T-cell (primary cell): ENCODE measurements at places on chromosomes 4 and X.

DNA sequence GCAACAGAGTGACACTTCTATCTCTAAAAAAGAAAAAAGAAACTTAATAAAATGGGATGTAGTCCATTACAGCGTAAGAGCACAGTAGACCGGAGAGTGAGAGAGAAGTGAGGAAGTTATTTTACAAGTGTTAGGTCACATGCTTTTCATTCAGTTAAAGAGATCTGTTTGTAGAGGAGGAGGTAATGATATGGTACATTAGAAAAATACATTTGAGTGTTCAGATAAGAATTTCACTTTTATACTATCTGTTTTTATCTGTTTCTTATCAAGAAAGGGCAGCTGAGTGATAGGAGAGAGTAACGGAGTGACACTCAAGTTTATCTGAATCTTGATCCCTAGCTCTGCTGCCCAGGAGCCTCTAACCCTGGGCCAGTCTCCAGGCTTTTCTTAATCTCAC is 38.9 kb downstream of the FNIP2 start:
- DNase-seq = no peak

DNA sequence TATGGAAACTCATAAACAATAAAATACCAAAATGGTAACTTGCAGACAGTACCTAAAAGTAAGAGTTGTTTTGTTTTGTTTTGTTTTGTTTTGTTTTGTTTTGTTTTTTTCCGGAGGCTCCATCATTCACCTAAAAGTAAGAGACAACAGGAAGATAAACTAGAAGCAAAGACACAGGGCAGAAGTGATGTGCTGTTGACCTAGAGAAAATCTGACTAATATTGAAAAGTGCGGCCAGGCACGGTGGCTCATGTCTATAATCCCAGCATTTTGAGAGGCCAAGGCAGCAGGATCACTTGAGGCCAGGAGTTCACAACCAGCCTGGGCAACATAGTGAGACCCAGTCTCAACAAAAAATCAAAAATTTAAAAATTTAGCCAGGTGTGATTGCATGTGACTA is 5.6 kb upstream of the CENPC start:
- no peak for DNase-seq

DNA sequence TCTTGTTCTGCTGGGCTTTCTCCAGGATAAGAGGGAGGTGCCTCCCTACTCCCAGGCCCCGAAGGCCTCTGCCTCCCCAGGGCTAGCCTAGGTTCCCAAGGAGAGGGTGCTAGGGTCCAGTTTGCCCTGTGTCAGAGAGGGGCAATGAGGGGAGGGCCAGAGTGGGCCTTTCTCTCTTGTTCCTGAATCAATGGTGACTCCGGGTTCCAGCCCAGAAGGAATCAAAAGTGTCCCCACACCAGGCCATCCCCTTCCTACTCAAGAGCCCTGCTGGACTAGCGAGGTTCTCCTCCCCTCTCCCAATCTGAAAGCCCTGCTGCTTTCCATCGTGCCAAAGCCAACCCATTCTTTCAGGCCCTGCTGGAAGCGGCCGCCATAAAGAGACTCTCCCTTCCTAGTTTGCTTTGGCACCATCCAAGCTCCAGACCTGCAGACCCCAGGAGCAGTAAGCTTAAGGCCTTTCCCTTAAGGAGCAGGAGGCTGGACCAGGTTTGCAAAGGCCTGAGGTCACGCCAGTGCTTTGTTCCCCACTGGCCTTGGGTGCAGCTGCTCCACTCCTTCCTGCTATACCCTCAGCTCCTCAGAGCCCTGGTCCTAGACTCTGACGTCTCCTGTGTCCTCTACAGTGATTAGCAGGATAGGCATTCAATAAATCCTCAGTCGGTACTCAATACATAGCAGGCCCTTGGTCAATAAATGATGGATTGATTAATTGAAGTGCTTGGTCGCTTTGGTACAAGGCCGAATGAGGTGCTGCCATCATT is 10.6 kb downstream of the TSC22D3 start:
- DNase-seq = no peak

DNA sequence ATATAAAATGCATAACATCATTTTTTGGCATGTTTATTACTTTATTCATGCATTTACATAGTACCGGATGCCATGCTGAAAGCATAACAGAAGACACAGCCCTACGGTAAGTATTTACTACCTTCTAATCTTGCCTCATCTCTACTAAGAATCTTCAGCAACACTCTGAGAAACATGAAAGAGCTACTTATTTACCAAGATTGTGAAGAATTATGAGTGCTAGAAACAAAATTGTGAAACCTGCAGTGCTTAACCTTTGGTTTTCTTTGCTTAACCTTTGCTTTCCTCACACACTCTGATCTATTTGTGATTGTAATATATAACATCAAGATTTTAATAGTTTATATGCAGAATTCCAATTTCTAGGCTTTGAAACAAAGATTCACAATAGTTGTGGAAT is 7.4 kb downstream of the ANTXR2 start:
- DNase-seq = no peak

DNA sequence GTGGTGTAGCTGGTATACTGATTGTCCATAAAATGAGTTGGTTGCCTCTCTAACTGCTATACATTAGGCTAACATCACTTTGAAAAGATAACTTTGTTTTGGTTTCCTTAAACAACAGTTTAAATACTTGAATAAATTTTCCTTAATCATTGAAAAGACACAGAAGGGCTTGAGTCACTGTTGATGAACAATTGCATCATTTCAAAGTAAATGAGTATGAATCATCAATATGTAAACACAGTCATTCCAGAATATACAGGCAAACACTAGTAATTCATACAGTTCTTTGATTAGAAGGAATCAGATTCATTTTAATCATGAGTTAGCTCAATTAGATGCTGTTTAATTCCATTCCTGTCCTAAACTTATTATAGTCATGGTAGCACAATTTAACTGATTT is 160.6 kb downstream of the AFF2 start:
- DNase-seq = no peak

DNA sequence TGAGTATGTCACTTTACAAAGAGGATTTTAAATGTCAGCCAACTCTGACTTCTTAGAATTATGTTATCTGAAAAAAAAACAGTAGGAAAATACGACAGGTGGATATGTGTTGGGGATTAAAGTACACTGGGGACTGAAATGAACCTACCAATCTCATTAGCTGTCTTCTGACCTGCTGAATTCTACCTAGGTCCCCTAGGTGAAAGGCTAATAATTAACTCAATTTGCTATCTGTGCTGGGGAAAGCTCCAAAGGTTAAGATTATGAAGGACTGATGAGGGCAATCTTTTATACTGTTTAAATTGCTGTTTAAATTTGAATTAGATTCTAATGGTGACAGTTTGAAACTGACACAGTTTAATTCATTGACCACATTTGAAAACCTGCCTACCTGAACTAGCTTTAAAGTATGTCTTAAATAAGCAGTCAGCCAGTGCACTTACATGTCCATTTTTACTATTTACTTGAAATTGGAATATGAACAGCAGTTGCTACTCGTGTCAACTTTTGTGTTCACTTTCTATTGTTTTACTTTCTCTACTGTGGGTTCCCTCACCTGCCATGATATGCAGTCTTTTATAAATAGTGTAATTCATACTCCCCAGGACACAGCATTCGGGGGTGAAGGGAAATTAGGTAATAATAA is 977.3 kb downstream of the C4orf33 start:
- DNase-seq = no peak

GRCh38 chrX:107849747-107850421 is 24.2 kb downstream of the MID2 start:
- no peak for DNase-seq

- DNase-seq = no peak
Observed at GRCh38 chr4:5808081-5808741, 84.7 kb downstream of the CRMP1 start.

DNA sequence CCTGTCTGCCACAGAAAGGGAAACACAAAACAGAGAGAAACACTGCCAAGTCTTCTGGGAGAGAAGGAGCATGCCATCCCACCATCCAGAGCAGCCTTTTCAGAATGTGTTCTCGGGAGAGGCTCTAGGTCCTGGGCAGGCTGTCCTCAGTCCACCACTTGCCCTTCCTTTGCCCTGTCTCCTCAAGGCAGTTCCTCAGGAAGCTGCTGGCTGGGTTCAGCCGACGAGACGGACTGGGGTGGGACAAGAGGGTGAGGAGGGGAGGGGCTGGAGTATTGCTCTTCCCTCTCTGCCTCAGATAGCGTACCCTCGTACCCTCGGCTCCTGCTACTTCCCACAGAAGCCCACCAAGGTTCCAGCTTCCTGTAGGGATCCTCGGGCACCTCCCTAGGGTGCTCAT is 26.6 kb upstream of the LGI2 start:
- no peak for DNase-seq

DNA sequence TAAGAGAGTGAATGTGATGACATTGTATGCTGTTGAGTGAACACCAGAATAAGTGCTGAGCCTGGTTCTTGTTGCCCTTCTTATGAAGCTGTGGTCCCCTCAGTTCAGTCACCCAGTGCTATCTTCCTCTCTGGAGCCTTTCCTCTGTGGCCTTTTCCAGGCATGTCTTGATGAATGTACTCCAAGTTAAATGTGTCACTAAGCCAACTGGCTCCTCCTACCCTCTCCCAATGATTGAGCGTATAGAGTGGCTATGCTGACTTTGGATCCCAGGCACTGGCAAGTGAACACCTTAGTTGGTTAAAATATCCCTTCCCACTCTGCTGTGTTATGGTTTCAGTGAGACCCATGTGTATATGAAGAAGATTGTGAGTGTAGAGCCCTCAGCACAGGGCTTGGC is 134.1 kb upstream of the MAMLD1 start:
- DNase-seq = no peak

- DNase-seq = no peak
Observed at GRCh38 chr4:139861471-139861870, 195.9 kb downstream of the MGST2 start.

- no peak for DNase-seq
Observed at GRCh38 chr4:171846232-171846631, 33.0 kb downstream of the GALNTL6 start.

GRCh38 chr4:138177278-138177968 is 64.7 kb downstream of the SLC7A11 start:
- DNase-seq = no peak

DNA sequence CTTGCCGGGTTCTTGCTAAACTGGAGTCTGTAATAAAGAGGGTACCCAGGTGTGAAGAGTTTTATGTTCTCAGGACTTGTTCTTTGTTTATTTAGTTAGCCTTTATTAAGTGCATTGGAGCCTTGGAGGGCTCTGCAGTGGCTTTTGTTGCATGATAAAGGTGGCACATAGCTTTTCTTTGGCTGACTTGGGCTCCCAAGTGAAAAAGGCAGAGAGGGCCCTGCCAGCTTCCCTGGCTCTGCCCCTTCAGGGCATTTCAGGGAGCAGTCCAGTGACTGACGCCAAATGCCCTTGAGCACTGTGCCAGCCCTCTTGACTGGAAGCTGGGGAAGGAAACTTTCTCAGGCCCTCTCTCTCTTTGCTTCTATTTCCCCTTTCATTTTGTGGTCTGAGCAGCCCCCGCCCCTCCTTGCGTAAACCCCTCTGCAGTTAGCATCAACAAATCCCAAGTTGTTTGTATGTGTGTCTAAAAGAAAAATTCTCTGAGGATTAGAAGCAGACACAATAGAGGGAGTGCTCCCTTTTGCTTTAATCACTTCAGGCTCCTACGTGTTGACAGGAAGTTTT is 152.2 kb downstream of the NHS start:
- DNase-seq = no peak

DNA sequence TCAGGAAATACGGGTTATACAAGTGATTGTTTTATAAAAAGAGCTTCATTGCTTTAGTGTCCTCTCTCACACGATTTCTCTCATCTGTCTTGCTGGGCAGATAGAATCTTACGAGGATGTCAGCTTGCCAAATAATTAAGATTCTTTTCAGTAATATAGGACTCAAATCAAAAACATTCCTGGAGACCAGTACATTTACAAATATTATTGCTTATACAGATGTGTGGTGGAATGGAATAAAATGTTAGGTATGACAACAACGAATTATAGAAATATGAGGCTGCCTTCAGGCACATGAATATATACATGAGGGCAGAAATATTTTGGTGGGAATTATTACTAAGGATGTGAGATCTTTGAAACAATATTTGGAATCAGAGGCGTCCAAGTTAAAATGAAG is 88.9 kb downstream of the GC start:
- DNase-seq = no peak
